ENCODE measurements at places on chromosomes 13 and 19. TPM values are rescaled to one million over a fixed set of nuclear protein-coding genes. Genes with fewer than 3 reads are reported as not detected.

IRGC gene
- not detected for polyA plus RNA-seq

ERCC5 gene
- polyA plus RNA-seq: 44.6 TPM

CBY2 gene
- polyA plus RNA-seq: not detected

KLK2 gene
- polyA plus RNA-seq: not detected

SIGLEC5 gene
- not detected for polyA plus RNA-seq

KIR3DL2 gene
- not detected for polyA plus RNA-seq

IGFL1 gene
- not detected for polyA plus RNA-seq

DCLK1 gene
- 0.34 TPM for polyA plus RNA-seq

DNA sequence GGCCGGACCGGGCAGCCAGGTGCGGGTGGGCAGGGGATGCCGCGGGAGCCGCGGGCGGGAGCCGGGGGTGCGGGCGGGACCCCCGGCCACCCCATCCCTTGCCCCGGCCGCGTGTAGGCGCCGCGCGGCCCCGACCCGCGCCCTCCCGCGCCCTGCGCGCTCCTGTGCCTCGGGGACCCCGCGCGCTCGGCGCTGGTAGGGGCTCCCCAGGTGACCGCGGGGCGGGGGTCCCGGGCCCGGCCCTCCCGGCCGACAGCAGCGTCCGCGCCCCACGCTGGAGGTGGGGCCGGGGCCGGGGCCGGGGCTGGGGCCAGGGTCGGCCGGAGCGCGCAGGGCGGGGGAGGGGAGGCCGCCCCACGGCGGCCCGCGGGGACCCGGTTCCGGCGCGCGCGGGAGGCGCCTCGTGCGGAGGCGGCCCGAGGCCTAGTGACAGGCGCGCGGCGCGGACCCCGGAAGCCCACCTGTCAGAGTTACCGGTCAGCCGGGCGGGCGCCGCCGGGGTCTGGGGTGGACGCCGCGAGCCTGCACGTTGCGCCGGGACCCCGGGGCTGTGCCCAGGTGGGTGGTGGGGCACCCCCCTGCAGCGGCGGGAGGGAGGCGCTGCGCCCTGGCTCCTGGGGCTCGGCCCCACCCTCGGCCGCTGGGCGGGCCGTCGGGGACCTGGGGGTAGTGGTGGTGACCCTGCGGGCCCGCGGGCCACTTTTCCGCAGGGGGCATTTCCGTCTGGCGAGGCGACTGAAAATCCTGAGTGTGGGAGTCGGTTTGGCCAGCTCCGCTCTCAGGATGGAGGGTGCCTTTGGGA lies 518 bp downstream of the TFDP1 start:
- peak; percentile 36 for DNase-seq

DNA sequence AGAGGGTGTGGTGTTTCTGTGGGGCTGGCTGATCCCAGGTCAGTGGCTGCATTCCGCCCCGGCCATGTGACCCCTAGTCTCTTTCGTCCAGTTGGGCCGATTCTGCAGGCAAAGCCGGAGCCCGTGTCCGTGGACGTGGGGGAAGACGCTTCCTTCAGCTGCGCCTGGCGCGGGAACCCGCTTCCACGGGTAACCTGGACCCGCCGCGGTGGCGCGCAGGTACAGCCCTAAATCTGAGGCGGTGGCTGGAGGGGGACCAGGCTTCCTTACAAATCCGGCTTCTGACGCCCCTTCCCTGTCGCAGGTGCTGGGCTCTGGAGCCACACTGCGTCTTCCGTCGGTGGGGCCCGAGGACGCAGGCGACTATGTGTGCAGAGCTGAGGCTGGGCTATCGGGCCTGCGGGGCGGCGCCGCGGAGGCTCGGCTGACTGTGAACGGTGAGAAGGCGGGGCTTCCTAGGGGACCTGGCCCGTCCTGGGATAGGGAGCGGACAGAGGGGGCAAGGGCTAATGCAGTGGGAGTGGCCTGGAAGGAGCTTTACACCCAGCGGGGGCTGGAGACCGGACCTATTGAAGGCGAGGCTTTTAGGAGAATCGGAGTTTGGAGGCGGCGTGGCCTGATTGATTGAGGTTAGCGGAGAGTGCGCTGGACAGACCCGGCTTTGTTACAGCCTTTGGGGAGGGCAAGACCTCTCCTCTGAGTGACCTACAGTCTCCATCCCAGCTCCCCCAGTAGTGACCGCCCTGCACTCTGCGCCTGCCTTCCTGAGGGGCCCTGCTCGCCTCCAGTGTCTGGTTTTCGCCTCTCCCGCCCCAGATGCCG lies 4.3 kb downstream of the KIRREL2 start:
- no peak for DNase-seq

DNA sequence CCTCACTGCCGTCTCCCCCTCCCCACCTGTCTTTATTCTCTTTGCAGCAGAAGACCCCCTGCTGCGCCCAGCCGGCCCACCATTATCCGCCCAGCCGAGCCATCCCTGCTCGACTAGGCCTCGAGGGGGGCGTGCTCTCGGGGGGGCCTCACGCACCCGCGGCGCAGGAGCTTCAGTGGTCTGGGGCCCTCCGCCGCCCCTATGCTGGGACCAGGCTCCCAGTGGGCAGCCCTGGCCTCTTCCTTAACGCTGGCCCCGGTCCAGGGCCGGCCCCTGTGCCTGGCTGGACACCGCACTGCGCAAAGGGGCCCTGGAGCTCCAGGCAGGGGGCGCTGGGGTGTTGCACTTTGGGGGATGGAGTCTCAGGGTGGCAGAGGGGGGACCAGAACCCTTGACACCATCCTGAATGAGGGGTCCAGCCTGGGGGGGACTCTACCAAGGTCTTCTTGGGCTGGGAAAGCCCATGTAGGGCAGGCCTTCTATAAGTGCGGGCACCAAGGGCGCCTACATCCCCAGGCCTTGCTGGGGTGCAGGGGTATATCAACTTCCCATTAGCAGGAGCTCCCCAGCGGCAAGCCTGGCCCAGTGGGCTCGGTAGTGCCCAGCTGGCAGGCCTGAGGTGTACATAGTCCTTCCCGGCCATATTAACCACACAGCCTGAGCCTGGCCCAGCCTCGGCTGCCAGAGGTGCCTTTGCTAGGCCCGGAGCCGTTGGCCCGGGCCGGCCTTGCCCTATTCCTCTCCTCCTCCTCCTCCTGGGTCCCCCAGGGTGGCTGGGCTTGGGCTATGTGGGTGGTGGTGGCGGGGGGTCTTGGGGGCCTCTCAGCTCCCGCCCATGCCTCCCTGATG lies 4.9 kb downstream of the TMED1 start:
- DNase-seq: no peak

- peak; percentile 66 for DNase-seq
Measured at GRCh38 chr13:109785892-109786450, 412 bp downstream of the IRS2 start.

GRCh38 chr13:100954430-100955305 lies 280.1 kb upstream of the TMTC4 start:
- DNase-seq: no peak

GRCh38 chr19:41936416-41936850 lies 8.2 kb upstream of the ERFL start:
- peak; percentile 75 for DNase-seq

GRCh38 chr19:29940971-29941585 lies 961 bp upstream of the URI1 start:
- no peak for DNase-seq

GRCh38 chr13:36998624-36999041 lies 507 bp downstream of the ALG5 start:
- DNase-seq: peak; percentile 48

- DNase-seq: no peak
Measured at GRCh38 chr13:24119626-24120508, 40.7 kb upstream of the SPATA13 start.

GRCh38 chr19:40383668-40384248 lies 6.2 kb downstream of the HIPK4 start:
- DNase-seq: no peak

DNA sequence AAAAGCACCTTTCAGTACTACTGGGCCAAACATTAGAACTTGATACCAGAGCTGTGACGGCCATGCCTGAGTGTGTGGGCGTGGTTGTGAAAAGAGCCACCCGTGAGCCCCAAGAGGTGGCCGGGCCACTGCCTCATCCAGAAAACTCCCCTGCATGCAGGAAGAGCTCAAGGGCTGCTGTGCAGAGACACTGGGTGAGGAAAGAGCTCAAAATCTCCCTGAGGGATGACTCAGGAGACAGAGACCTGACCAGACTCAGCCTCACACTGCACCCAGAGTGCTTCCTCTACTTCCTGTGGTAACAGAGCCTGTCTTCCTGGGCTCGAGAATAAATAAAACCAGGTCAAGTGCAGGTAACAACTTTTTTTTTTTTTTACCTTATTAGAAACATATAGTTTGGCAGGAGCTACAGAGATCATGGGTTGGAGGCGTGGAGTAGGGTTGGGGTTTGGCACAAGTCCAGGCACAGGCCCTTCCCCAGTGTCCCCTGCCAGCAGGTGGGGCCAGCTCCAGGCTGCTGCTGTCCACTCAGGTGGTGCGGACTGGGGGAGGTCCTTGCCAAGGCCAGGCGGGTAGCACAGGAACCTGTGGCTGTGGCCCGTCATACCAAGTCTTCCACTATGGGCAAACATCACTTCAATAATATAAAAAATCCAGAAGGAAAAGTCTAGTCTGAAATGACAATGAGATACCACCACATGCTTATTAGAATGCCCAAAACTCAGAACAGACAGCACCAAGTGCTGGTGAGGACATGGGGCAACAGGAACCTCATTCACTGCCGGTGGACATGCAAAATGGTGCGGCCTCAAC lies 25.5 kb downstream of the ELL start:
- DNase-seq: peak; percentile 91

DNA sequence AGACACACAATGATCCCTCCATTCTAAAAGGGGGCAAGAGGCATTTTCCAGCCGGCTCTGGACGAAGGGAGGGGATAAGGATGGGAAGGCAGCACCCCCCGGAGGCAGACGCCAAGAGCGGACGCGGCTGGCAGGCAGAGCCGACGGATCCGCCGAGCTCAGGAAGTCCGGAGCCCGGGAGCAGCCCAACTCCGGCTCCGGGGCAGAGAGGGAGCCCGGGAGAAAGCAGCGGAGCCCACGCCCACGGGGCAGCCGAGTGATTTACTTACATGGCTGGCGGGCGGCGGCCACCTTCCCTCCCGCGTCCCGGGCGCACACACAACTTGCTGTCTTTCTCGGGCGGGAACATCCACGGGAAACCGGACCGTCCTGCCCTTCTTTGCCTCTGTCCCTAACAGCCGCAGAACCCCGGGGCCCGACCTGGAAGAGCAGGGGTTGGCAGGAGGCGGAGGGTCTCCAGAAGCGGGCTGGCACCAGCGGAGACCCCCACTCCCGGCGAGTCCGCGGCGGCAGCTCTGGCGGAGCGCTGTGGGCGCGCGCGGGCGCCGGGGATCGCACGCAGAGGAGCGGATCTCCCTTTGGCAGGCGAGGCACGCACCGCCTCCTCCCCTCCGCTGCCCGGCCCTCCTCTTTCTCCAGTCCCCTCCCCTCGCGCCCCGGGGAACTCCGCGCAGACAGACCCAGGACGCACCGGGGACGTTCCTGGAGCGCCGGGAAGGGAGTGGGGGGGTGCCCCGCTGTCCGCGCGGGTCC lies at the start of gene LHFPL6:
TSS of gene LHFPL6 (minus strand) at position 580 of the 753 bp plus-strand sequence.
- DNase-seq: peak; percentile 94

DNA sequence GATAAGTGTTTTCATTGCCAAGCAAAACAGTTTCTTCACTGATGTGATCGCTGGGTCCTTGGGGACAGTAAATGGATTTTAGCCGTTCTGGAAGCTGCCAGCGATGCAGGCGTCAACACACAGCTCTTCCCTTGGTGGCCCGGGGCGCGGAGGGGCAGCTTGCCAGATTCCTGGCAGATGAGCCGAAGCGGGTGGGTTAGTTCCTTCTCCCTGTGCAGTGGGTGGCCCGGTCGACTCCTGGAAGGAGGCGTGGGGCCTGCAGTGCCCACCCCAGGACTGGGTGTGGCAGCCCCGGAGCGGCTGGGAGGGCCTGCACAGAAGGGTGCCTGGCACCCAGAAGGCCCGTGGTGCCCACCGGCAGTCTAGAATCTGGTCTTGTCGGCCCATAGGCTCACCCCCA lies 69.0 kb downstream of the KDM4B start:
- peak; percentile 22 for DNase-seq
